NK-92 treated with Interleukin-12 subunit alpha and Interleukin-12 subunit beta, amount 100 ng/mL, for 24 hours (cell line): ENCODE measurements at places on chromosomes 2 and 18.

DNA sequence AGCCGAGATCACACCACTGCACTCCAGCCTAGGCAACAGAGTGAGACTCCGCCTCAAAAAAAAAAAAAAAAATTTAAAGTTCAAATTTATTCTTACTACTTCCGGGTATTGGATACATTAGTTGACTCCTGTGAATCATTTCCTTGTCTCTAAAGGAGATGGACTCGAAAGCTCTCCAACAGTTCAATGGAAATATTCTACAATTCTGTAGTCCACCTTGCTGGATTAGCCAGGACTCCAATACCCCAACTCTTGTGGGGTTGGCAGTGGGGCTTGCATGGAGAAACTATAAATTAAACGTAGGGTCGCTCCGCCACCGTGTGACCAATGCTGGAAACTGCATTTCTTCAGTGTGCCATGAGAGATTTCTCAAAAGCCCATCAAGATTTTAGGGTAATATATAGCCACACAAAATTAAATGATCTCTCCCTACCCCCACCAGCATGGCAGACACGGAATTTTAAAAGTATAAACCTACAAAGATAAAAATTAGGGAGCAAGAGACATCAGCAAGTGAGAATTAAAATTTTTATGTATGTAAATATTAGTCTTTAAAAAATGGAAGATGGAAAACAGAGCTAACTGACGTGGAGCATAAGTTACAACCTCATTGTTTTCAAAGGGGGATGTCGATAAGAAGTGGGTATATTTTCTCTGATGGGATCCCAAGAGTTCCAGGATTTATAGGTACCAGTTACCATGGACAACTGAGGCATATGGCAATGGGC, 27.8 kb upstream of the GAREM2 start:
- peak; percentile 12 for DNase-seq

GRCh38 chr18:59820663-59821062, 79.1 kb upstream of the PMAIP1 start:
- DNase-seq, result no peak

GRCh38 chr18:21745231-21745630, 4.6 kb downstream of the MIB1 start:
- DNase-seq, result no peak

- no peak for DNase-seq
These were observed 91.5 kb upstream of the LPIN2 start for GRCh38 chr18:3104190-3105054.

DNA sequence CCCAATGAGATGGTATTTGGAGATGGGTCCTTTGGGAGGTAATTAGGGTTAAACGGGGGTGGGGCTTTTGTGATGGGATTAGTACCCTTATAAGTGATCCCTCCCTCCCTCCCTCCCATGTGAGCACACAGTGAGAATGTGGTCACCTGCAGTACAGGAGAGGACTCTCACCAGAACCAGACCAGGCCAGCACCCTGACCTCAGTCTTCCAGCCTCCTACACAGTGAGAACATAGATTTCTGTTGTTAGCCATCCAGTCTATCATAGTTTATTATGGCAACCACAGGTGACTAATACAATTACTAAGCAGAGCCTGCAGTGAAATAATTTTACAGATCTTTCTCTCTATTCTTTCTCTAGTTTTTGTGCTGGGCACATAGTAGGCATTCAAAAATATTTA, 137.7 kb upstream of the PKDCC start:
- DNase-seq, result peak; percentile 13

- DNase-seq, result no peak
These were observed 179.0 kb downstream of the PPP1R1C start for GRCh38 chr2:182164686-182165085.

- no peak for DNase-seq
These were observed 40.9 kb upstream of the ALKAL2 start for GRCh38 chr2:328761-329160.

- DNase-seq, result no peak
These were observed 189.7 kb downstream of the PAX3 start for GRCh38 chr2:222108957-222109585.

DNA sequence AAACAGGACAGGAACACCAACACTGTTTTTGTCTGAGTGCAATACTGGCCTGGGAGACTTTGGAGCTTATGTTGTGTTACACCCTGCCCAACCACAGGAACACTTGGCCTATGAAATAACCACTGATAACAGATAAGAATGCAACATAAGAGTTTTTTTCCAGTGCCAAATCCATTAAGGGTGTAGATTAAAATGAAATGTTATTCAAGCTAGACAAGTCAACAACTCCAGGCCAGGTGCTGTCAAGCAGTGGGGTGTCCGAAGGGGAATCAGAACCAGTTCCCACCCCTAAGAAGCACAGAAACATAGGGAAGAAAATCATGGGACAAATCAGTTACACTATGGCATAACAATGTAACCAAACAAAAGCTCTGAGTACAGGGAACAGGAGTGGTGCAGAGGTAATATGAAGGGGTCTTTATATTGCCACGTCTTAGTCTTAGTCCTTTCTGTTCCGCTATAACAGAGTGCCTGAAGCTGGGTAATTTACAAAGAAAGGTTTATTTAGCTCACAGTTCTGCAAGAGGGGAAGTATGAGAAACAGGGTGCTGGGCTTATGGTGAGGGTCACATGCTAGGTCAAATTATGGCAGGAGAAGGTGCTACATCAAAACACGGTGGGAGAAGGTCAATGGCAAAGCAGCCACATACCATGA, 3.8 kb downstream of the AFG3L2 start:
- no peak for DNase-seq

- no peak for DNase-seq
These were observed 1049.9 kb downstream of the TSN start for GRCh38 chr2:122805346-122805745.

DNA sequence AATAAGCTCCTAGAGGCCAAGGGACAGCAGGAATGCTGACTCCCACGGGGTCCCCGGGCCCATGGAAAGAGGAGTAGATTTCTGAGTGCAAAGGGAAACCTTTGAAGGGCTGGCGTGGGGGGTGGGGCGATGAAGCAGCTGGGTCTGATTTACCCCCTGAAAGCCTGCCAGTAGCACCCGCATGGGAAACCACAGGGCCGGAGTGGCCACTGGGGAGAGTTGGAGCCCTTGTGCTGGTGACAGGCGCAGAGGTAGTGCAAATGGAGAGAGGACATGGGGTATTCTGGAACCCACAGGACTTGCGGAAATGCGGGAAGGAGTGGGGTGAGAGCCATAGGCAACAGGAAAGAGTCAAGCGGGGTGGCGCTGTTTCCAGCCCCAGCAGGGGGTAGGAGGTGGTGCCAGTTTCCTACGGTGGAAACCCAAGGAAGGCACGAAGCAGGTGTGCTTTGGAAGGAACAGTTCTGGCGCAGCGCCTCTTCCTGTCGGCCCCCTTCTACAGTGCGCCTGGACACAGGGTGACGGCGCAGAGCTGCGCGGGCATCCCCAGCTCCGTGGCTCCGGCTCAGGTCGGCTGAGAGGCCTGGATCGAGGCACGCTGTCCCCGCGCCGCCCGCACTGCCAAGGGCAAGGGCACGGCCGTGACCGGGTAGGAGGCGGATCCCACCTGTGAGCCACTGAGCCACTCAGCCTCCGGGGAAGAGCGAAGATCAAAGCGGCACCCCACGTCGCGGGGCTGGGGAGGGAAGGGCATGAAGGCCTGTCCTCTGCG, 149.0 kb upstream of the GLI2 start:
- no peak for DNase-seq

GRCh38 chr2:11032396-11032795, 120.7 kb downstream of the KCNF1 start:
- DNase-seq, result no peak

GRCh38 chr2:85255813-85256594, 71.8 kb downstream of the TGOLN2 start:
- no peak for DNase-seq

DNA sequence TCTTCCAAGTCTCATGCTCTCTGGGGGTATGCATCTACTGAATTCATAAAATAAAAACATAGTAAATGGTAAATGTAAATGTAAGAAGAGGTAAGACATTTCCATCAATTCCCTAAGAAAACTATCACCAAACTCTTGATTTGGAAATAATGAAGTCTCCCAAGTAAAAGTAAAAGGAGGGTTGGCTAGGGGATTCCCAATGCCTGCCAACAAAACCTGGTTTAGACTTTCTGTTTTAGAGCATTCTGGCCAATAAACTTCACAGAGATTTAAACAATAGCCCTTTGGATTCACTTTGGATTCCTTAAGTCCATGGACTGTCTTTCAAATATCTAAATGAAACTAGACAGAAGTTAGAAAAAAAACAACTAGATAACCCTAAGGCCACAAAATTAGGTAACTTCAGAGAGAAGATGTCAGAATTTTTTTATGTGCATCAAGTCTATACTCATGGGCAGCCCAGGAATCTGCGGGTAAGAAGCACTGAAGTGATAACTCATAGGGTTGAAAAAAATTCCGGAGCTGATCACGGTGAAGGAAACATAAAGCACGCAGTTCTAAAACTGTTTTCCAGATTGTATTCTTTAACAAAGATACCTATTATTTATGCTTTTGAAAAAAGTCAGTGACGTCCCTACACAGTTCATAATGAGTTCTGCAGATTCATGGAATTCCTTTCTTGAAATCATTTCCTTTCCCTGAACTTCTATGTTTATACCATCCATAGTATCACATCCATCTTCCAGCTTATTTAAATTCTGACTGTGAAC, 263.6 kb downstream of the AFF3 start:
- DNase-seq, result no peak

DNA sequence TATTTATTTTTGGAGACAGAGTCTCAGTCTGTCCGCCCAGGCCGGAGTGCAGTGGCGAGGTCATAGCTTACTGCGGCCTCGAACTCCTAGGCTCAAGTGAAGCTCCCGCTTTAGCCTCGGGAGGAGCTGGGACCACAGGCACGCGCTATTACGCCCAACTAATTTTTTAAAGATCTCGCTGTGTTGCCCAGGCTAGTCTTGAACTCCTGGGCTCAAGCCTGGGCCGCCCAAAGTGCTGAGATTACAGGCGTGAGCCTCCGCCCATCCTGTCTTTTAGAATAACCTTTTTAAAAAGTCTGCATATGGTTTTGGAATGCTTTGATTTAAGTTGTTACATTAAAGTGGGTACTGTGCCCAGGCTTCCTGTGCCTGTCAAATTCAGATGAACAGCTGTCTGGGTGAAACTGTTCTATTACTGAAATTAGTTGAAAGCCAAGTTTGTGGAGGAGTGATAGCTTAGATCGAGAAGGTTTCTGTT, 944 bp downstream of the RAB3GAP1 start:
- DNase-seq, result no peak

DNA sequence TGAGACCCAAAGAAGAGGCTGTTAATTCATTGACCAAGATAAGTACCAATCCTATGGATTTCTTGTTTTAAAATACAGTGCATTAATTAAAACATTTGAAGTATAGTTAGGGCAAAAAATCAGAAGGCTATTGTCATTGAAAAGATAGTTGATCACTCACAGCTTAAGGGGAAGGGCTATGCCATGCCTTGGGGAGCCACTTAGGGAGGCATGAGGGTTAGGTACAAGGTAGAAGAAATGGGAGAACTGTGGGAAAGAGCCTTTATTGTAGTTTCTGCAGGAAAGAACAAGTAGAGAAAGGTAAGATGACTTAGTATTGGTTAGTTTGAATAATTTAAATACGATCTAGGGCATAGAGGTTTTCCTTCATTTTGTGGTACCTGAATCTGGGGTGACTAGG, 1285.5 kb upstream of the TMEFF2 start:
- DNase-seq, result no peak

DNA sequence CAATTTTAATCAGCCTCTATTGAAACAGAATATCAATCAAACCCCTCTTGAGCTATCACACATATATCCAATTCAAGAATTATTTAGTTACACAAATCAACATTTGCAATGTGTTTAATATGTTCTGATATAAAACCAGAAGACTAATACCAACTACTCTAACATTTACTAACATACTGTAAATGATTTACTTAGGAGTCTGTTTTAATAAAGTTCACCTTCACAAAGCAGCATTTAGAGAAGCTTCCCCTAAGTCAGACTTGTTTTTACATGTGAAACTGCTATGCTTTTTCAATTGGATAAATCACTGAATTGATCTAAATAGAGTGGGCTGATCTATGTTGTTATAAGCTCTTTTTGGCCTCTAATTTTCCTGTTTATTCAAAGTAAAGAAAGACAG, 18.3 kb downstream of the COL4A3 start:
- DNase-seq, result no peak

DNA sequence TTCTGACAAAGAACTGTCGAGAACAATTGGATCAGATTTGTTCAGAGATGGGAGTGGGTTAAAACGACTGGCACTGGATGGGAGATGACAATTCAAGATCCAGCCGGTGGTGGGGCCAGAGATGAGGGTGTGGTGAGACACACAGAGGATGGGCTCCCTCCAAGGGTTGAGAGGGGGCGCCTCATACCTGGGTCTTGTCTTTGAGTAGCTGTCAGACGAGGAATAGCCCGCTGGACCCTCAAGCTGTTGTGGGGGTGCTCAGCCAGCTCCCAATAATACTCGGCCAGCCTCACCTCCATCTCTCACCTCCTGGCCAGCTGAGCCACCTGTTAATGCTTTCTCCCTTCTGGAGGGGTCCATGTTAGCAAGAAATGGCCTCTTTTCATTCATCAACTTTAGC, 14.0 kb downstream of the INPP5D start:
- no peak for DNase-seq

DNA sequence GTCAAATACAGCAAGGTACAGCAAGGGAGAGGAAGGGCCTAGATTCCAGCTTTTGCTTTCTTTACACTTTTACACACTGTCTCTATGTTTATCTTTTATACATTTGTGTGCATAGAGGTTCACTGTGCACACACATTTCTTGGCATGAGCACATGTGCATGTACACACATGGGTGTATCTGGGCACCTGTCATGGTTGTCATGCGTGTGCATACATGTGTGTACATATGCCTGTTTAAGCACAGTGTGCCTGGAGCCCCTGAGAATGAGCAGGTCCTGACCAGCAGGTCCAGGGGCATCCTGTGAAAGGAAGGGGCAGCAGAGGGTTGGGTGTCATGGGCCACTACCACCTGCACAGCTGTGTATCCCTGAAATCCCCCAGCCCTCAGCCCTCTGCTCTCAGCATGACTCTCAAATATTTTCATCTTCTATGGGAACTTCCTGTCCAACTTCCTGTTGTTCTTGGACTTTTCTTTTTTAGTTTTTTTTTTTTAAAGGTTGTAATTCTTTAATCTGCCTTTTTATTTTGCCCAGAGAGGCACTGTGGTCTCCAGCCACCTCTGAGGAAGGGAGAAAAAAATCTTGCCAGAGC, 97.0 kb upstream of the EPAS1 start:
- DNase-seq, result no peak

DNA sequence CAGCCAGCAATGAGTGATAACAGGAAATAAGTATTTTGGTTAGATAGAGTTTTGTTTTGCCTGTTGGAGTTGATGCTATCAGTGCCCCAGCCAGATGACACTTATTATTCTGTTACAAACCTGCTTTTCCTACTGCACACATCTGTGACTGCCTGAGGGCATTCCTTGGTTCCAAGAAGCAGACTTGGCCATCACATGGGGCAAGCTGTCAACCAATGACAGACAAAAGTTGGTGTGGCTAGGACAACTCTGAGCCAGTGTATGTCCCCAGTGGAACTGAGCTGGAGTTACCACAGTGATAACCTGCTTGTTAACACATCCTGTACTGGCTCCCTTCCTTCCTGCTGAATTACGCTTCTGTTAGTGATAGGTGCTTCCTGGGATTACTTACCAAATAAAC, 54.5 kb downstream of the FAM171B start:
- no peak for DNase-seq

- no peak for DNase-seq
These were observed 700.9 kb downstream of the ERBB4 start for GRCh38 chr2:211837706-211838105.

- DNase-seq, result no peak
These were observed 114.8 kb downstream of the SMAD2 start for GRCh38 chr18:47815486-47816270.
